Cortex of kidney (tissue), 1 donor: ENCODE measurements at places on chromosomes 3 and 15.

DNA sequence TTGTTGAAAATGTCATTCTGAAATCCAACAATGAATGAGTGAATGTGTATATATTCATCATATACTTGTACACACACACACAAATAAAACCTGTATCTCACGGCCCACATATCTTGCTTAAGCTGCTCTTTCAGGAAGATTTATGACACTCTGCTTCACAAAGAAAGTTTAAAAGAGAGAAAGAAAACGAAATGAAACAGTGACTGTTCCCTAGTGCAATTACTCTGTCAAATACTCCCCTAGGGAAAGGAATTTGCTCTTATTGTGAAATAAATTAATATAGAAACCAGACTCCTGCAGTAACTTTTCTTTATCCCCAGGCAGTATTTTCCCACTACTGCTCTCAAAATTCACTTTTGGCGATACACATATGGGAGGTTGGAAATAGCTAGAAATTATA lies 329.1 kb downstream of the VPS13C start:
- DNase-seq: no peak

- DNase-seq: no peak
Measured at GRCh38 chr3:189975391-189975990, 145.2 kb downstream of the P3H2 start.

GRCh38 chr3:166446291-166446690 lies 609.1 kb upstream of the BCHE start:
- no peak for DNase-seq

DNA sequence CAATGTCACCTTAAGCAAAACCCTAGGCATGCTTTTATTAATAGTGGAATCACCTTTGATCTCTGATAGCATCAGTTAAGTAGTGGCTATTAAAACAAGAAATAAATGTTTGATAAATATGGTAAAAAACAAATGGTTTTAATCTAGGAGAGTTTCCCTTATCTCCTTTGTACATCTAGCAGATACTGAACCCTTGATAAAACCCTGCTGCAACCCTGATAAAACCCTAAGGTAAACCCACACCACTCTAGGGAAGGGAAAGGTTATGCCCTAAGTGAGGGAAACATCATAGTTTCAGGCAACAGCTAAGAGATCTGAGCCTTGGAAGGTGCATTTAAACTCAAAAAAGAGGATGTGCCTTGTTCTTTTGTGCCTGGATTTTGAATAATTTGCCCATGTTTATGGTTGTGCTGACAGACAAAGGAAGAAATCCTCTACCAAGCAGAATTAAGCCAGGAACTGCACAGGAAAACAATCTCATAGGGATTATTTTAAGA lies 309.7 kb downstream of the FGF12 start:
- no peak for DNase-seq

GRCh38 chr3:135215516-135215915 lies 420.5 kb downstream of the EPHB1 start:
- DNase-seq: no peak

DNA sequence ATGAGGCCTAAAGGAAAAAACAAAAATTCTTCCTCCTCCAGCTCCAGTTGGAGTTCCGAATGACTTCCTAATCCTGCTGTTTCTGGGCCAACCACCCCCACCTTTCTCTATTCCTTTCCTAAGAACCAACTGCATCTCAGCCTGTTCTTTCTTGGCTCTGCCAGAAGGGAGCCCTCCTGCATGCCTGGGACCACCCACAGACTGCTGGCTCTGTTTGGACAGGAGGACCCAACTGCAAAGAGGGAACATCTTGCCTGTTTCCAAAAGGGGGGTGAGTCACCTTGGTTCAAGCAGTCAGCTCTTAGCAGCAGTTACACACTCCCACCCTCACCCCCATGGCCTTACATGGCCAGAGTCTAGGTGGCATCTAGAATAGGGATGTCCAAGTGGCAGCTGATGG lies 116.0 kb upstream of the PRICKLE2 start:
- no peak for DNase-seq

GRCh38 chr3:99439892-99440291 lies 198.5 kb upstream of the COL8A1 start:
- no peak for DNase-seq

DNA sequence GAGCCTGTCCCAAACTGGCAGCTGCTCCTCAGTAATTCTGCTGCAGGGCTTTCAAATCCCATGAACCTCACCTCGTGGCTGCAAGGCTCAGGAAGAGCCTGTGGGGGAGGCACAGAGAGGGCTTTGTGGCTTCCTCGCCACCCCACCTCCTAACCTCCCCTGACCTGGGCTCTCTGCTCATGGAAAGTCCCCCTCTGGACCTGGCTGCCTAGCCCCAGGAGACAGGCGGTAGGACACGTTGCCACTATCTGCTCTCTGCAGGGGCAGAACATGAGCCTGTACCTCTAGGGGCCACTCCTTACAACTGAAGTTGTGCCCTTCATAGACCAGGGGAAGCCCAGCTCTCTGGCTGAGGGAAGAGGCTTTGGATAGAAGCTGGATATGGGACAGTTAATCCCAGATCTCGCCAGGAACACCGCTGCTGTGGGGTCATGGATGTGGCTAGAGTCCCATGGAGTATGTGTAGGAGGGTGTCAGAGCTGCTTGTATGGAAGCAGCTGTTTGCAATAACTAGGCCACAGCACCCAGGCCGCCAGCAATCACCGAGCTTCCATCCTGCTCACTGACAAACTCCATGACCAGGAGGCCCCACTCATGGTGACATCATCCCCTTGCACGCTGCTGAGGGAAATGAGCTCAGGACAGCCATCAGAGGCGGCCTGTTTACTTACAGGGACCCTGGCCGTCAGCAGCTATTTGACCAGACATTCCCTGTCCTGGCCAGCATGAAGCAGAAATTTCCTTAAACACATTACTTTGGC lies 34.0 kb upstream of the CILP start:
- no peak for DNase-seq

DNA sequence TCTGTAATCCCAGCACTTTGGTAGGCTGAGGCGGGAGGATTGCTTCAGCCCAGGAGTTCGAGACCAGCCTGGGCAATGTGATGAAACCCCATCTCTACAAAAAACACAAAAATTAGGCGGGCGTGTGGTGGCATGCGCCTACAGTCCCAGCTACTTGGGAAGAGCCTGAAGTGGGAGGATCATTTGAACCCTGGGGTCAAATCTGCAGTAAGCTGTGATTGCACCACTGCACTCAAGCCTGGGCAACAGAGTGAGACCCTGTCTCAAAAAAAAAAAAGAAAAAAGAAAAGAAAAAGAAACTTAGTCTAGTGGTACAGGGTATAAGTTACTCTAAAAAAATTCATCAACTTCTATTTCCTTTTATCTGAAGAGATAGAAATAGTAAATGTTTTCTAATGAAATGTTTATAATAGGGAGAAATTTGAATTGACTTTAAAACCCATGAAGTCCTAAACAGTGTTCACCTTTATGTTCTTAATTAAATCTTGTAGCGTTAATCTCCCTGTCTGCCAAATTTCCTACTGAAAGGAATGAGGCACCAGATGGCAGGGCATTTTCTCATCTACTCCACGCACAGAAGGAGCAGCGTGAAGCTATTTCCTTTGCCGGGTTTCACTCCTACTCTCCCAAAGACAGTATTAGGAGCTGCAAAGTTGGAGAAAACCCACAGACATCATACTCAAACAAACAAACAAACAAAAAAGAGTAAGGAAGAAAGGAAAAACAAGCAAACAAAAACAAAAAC lies 1.9 kb downstream of the PCLAF start:
- no peak for DNase-seq

DNA sequence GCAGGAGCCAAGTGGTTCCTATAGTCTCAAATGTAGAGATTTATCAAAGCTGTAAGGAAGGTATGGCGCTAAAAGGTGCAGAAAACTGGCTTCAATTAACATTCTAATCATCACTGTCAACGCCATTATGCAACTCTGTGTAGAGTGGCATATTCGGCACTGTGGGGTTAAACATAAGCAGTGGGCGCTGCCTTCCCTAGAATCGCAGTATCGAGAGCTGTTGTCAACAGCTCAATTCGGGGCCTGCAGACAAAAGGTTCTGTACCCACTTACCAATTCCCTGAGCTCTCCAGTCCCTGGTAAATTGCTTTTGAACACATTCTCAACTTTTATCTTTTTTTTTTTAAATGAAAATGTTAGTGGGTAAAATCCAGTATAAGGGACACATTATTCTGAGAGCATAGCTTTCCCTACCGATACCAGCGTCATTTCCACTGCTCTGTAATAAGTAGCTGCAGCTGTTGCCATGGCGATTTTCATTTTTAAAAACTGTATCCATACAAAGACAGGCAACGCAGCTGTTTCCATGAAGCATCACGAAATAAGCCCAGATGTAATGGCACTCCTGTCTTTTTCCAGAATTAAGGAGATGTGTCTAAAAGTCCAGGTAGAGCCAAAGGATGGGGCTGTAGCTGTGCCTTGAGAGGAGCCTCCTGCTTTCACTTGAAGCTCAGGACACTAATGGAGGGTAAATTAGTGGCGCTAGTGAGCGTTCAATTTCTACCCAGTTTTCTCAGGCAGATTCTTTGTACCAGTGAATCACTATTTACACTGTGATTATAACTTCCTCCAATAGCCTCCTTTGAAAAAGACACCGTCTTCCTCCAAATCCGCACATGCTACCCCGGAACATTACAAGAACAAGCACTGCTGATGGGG lies 250.3 kb downstream of the SLC9A9 start:
- no peak for DNase-seq
